AG04449 (cell line): ENCODE measurements at places on chromosomes 1 and 21.

DNA sequence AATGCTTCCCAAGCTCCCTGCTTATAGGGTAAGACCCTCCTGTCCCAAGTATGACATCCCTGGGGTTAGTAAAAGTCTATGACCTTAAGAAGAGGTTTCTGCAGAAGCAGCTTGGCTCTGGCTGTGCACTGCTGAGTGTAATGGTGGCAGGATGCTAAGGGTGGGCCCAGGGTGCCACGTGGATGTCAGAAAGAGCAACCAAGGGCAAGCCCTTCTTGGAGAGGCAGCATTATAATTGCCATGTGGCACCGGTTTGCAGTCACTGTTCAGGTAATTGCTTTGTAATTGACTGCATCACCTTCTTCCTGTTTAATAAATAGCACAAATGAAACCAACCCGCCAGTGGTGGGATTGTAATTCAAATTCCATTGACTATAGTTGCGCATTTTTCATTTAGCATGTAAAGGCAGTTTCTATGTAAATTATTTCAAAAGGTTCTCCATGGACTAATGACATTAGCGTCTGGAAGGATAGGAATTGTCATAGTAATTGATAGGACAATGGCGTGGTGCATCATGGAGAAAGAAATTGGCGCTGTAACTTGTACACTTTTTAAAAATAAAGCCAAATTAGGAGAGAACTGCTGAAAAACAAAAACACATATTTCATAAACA is 490.6 kb upstream of the VAMP3 start:
- no peak for DNase-seq

DNA sequence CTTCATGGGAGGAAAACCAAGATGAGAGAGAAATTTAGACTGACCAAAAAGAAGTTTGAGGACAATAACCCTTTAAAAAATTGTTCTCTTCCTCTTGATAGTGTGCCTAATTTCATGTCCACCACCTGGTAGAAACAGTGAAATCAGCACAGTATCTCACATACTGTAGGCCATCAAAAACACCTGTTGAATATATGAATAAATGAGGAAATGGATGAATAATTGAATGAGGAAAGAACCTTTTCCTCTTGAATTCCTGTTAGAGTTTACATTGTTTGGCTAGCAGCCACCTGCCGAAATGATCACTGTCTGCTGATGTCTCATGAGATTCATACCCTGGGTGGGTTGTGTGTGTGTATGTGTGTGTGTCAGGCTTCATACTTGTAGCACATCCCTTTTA is 198.7 kb upstream of the PBX1 start:
- no peak for DNase-seq

DNA sequence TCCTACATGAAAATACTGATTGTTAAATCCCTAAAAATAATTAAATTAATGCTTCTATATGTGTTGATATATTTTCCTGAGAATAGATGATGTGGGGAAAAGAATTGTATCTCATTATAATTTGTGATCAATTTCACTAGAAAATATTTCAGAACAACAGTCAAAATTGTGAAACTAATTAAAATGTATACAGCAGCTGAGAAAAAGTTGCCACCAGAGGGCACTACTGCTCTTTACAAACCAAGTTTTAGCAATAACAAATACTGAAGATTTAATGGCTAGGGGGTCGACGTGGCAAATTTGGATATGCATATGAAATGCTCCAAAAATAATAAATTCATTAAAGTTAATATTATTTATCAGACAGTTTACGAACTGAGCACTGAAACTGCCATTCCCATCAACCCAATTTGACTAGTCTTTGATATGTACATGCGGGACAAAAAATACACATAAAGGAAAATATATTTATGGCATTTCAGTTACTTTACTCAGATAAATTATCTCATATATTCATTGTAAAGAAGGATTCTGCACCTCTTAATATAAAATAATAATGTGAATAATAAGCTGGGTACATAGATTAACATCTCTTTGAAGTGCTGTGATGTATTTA is 96.3 kb upstream of the TMPRSS15 start:
- DNase-seq = no peak

- DNase-seq = peak; percentile 28
Observed at GRCh38 chr1:229024528-229025130, 246.3 kb upstream of the RAB4A start.

DNA sequence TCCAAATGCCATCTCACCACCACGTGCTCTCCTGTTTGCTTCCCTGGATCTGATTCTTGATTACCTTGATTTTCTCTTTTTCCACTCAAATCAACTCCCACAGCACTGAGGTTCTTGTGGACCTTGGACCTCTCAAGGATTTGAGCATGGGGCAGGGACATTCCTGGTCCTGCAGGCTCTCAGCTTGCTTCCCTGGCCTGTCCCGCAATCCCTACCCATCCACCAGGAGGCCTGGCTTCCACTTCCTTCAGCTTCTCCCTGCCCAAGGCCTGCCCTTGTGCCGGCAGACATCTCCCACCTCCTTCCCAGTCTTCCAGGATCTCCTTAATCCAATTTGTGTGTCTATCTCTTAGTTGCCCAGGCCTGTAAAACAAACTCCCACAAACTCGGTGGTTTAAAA is 21.6 kb downstream of the PLA2G2A start:
- no peak for DNase-seq

- no peak for DNase-seq
Observed at GRCh38 chr1:38113159-38113666, 66.6 kb upstream of the POU3F1 start.

- DNase-seq = no peak
Observed at GRCh38 chr1:66996018-66996682, 57.8 kb downstream of the SLC35D1 start.

DNA sequence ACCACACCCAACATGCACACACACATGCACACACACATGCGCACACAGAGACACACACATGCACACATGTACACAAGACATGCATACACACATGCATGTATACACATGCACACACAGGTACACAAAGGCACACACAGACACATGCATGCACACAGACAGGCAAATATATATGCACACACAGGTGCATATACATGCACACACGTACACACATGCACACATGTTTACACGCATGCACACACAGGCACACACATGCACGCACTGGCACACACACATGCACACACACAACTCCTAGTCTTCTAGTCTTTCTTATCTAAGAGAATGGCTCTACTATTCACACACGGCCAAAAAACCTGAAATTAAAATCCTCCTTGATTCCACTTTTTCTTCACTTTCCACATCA is 222.7 kb upstream of the PLD5 start:
- DNase-seq = no peak

- DNase-seq = no peak
Observed at GRCh38 chr1:27517907-27518718, 28.1 kb upstream of the WASF2 start.
